ENCODE measurements at places on chromosomes 3 and 15.

GRCh38 chr15:74396146-74396438, 28.6 kb upstream of the CYP11A1 start:
- no peak for DNase-seq

- no peak for DNase-seq
Measured at GRCh38 chr15:31470756-31471155, 144.1 kb downstream of the KLF13 start.

- DNase-seq = no peak
Measured at GRCh38 chr15:51025454-51025846, 69.3 kb downstream of the TNFAIP8L3 start.

GRCh38 chr3:126352476-126353454, 4.4 kb downstream of the KLF15 start:
- no peak for DNase-seq

DNA sequence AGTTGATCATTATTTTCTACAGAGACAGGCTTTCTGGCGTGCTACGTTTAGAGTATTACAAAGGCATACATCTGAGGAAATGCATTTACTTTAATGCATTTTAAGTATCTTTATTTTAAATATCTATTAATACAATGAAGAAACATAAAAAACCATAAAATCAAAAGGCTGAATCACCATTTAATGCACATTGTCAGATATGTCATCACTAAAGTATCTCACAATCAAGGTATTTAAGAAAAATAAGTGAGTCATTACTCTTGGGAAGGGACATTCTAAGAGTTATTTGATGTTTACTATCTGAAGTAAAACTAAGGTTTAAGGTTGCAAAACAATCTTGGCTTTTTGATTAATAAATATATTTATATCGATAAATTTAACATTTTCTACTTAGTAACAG, 102.2 kb downstream of the CTNNB1 start:
- DNase-seq = no peak

DNA sequence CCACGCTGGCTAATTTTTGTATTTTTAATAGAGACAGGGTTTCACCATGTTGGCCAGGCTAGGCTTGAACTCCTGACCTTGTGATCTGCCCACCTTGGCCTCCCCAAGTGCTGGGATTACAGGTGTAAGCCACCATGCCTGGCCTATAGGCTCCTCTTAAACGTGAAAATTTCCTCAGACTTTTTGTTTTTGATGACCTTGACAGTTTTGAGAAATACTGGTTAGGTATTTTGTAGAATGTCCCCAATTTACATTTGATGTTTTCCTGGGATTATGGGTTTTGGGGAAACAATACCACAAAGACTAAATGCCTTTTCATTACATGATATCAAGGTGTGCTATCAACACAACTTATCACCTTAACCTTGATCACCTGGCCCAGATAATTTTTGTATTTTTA, 20.7 kb downstream of the BCL2A1 start:
- no peak for DNase-seq

GRCh38 chr15:76177491-76178040, 117.8 kb downstream of the TMEM266 start:
- DNase-seq = no peak

DNA sequence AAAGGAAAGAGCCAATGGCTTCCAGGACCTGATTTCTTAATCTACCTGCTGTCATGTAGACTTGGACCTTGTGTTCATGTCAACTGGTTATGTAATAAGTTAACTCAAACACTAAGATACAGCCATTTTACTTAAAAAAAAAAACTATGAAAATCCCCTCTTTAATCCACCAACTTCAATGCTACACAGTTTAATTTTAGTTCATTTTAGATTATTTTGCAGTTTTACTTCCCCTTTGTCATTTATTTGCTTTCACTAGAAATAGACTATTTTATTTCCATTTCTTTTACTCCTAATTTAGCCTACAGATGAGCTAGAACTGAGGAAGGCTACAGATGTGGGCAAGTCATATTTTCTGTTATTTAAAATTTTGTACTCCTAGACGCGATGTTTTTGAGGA, 10.7 kb upstream of the DNAJC13 start:
- DNase-seq = no peak

- DNase-seq = no peak
Measured at GRCh38 chr3:143226678-143227291, 107.2 kb downstream of the CHST2 start.

GRCh38 chr15:94412979-94413746, 181.8 kb downstream of the MCTP2 start:
- DNase-seq = peak; percentile 51

DNA sequence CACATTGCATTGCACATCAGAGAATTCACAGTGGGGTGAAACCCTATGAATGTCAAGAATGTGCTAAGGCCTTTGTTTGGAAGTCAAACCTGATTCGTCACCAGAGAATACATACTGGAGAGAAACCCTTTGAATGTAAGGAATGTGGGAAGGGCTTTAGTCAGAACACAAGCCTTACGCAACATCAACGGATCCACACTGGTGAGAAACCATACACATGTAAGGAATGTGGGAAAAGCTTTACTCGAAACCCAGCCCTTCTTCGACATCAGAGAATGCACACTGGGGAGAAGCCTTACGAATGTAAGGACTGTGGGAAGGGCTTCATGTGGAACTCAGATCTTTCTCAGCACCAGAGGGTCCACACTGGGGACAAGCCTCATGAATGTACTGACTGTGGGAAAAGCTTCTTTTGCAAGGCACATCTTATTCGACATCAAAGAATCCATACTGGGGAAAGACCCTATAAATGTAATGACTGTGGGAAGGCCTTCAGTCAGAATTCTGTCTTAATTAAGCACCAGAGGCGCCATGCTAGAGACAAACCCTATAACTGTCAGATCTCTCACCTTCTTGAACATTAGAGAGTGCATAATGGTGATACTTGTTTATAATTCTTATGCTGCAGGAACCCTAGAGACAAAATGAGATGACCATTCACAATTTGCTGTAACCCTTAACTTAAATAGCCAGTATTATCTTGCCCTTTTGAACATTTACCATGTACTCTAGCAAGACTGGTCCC, 9.0 kb downstream of the ZNF662 start:
- DNase-seq = no peak

DNA sequence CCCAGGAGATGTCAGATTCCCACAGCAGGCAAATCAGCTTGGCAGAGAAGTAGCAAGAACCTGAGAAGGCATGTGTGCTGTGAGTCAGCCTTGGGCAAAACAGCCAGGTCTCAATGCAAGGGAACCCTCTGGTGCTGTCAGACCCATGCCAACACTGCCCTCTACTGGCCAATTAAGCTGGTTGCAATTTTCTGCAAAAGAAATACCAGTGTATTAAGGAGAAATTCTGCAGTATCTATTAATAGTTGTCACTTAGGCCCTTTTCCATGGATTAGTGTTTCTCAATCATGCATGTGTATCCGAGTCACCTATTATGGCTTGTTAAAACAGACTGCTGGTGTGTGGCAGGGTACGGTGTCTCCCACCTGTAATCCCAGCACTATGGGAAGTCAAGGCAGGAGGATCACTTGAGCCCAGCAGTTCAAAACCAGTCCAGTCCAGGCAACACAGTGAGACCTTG, 26.2 kb downstream of the MAP4 start:
- peak; percentile 83 for DNase-seq

- DNase-seq = no peak
Measured at GRCh38 chr3:17094551-17094950, 209.8 kb downstream of the PLCL2 start.

DNA sequence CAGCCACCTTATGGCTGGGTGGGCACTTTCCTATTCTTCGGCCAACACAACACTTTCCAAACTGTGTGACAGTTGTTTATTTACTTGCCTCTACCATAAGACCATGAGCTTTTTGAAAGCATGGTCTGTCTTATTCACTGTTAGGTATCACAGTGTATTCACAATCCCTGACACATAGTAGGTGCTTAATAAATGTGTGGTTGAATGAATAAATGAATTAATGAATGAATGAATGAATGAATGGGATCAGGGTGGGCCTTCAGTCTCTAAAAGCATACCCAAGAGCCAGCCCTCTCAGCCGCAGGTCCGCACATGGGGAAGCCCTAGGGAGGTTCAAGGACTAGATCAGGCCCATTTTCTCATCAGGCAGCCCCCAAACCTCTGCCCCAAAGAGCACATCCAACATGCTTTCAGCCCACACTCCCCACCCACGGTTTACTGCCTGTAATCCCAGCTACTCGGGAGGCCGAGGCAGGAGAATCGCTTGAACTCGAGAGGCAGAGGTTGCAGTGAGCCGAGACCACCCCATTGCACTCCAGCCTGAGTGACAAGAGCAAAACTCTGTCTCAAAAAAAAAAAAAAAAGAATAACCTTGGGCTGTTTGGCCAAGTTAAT, 95.9 kb downstream of the LIPC start:
- DNase-seq = no peak

DNA sequence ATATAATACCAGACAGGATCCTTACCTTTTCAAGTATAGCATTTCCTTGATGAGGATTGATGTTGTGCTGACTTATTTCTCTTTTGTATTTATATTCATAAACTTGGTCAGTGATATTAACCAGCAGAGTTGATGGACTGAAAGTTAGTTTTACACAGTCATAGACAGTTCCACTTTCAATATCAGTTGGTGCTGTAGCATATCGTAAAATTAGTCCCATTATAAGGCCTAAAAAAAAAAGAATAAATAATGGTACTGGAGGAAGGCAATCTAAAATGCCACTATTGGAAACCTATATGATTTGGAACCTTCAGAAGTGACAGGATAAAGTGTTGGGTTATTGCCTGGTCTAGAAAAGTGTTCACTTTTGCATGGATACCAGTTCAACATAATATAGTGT, 16.3 kb downstream of the SLC9A9 start:
- no peak for DNase-seq

Measured in OCI-LY7 (cell line).